NCI-H748 treated with DMSO at 0.1 percent for 48 hours (cell line): ENCODE measurements at places on chromosomes 1 and 21.
A peak's percentile ranks its signal among the peaks of the same experiment; 100 is the strongest.

DNA sequence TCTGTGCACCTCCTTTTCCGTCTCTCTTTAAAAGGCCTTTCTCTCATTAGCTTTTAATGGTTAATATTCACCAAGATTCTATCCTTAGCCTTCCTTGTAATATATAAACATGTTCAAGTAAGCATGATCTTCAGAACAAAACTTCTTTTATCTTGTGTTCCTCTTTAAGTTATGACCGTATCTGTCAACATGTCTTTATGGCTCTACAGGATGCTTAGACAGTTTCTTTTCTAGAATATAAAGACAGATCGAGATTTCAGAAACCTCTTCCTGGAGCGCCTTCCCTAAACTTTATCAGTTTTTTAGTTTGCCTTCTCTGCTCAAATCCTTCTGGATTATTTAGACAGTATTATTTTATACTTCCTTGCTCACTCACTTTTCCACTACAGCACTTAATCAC, 7.2 kb downstream of the RO60 start:
- DNase-seq, result no peak

GRCh38 chr1:12448746-12449177, 169.2 kb downstream of the DHRS3 start:
- no peak for DNase-seq

GRCh38 chr21:38954588-38955004, 148.9 kb downstream of the ETS2 start:
- peak; percentile 91 for DNase-seq

GRCh38 chr21:36602735-36603134, 96.2 kb upstream of the SIM2 start:
- DNase-seq, result no peak

DNA sequence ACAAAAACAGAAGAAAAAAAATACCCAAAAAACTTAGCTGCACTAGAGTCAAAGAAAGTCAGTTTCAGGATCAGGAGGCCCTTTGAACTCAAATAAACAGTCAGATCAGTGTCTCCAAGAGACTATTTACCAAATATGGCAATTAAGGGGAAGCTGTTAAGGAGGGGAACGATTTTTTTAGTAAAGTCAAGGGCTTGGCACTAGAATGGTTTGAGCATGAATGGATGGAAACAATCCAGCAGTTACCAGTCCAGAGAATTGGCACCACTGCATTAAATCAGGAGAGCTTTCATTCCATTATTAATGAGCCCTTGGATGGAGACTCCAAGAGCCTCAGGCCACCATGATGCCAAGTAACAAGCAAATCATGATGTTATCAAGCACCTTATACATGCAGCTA, 7.2 kb downstream of the TRAPPC3 start:
- no peak for DNase-seq

DNA sequence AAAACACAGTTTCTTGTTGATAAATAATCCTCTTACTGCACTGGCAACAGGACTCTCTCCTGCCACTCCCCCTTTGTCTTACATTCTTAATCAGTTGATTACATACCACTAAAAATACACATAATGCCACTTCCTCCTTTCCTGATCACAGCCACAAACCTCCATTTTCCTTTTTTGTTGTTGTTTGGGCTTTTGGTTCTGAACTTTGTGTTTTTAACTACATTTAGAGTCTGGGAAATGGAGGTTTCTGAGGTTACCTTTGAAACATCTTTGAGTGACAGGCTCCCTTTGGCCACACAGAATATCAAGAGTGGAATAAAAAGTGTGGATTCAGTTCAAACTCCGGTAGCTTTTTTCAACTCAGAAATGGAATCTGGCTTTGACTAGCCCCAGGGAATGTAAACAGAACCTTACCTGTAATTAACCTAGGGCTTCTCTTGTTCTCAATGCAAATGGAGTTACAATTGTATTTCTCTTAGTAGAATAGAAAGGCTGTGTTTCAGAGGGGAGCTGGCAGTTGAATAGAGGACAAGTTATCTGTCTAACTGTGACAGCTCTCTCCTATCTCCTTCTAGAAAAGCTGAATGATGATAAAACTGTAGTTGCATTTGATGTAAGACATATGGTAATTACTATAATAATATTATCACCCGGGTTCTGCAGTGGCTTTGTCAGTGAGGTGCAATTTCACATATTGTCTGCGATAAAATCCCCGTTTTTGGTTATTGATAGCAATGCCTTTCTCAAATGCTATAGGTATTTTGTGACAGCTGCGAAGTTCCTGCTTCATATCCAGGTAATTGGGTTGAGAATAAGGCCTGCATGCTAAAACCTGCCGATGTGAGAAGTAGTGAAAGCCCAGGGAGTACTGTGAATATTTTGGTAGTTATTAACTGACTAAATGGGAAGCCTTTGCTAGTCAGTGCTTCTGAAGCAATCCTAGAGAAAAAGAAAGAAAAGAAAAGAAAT, 66.9 kb downstream of the ST6GALNAC5 start:
- peak; percentile 82 for DNase-seq

GRCh38 chr21:33937931-33938339, 22.3 kb upstream of the ATP5PO start:
- DNase-seq, result no peak

GRCh38 chr1:23376890-23377811, 7.5 kb upstream of the ZNF436 start:
- no peak for DNase-seq
